ENCODE measurements at places on chromosomes 2 and 18. TPM values are rescaled to one million over a fixed set of nuclear protein-coding genes. Genes with fewer than 3 reads are reported as not detected.
A peak's percentile ranks its signal among the peaks of the same experiment; 100 is the strongest.

The CYP27C1 gene
- total RNA-seq = 2.4 TPM

The ACADL gene
- not detected for total RNA-seq

The IL1RL2 gene
- total RNA-seq = 1.2 TPM

The NT5C1B gene
- total RNA-seq = not detected

The VWA3B gene
- total RNA-seq = 0.59 TPM

The STEAP3 gene
- 27.4 TPM for total RNA-seq

The FBXO48 gene
- 0.88 TPM for total RNA-seq

DNA sequence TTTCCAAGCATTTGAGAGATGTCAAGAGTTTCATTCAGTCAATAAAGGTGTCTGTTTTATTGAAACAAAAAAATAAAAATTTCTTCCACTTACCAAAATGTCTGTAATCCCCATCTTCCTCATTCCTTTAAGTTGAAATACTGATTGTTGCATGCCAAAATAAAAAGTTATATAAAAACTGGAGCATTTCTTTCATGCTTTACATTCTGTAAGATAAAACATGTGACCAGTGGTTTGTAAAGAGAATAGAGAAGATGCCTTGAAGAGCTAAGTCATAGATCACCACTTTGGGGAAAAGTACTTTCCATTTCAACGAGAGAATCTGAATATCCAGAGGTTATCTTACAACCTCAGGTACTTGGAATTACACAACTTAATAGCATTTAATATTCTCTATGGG lies 35.9 kb upstream of the MYO1B start:
- no peak for DNase-seq

- no peak for DNase-seq
Observed at GRCh38 chr2:26335231-26335630, 10.7 kb upstream of the SELENOI start.

DNA sequence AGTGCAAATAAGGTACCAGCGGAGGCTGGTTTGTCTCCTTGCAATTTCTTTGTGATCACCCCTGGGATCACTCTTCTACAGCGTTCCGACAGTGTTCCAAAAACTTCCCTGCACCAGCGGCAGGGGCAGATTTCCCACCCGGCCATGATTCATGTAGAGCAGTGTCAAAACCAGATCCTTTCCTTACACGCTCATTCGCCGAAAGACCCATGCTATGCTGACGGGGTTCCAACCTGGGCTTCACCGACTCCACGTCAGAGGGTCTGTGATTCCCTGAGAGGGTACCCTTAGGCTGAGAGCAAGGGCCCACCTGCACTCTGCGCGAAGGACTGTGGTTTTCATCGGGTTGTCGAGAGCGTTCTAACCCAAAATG lies 423 bp upstream of the TTC27 start:
- DNase-seq = peak; percentile 69
